ENCODE measurements at places on chromosomes 7 and 10. TPM values are rescaled to one million over a fixed set of nuclear protein-coding genes. Genes with fewer than 3 reads are reported as not detected.

DNA sequence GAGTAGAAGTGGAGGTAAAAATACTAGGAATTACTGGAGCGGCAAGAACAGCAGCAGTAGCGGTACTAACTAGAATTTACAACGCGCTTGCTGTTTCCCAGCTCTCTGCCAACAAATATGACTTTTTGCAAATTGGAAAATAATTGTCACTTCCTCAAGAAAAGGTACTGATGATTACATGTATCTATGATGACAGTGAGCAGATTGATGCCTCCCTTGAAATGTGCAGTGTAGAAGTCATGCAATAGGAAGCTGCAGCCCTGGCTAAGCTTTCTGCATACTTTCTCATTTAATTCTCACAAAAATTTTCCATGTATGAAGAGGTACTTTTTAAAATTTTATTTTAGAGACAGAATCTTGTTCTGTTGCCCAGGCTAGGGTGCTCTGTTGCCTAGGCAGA lies 49.9 kb downstream of the ANK3 start:
- no peaks in the 10 kb centered on the region for H3K36me3 ChIP-seq
- H3K27me3 ChIP-seq, result no peaks in the 10 kb centered on the region
- no peak for DNase-seq
- no peak overlapping the region for H3K4me3 ChIP-seq
- no peak overlapping the region for H3K27ac ChIP-seq

DNA sequence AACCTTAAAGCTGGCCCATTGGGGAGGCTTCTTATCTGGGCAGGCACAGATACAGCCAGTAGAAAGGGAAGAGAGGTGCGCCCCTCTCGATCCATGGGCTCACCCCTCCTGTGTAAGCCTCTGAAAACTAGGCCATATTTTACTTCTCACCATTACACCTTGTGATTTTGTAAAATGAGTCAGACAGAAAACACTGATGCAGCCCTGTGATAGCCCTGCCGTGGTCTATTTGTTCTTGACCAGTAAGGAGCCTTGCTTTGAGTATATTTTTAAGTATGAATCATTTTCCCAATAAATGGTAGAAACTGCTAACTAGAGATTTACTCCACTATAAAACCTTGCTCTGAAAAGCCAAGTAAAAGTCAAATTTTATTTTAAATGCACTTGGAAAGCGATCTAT lies 329.8 kb upstream of the MBL2 start:
- H3K27ac ChIP-seq, result no peak overlapping the region
- no peaks in the 10 kb centered on the region for H3K4me1 ChIP-seq
- H3K27me3 ChIP-seq, result no peaks in the 10 kb centered on the region
- H3K36me3 ChIP-seq, result no peaks in the 10 kb centered on the region
- no peak for DNase-seq

- no peak overlapping the region for H3K27ac ChIP-seq
- H3K27me3 ChIP-seq, result peaks cover 32% of the 10 kb centered on the region
- no peaks in the 10 kb centered on the region for H3K4me1 ChIP-seq
- no peak overlapping the region for H3K4me3 ChIP-seq
Measured at GRCh38 chr10:3206511-3207157, 34.1 kb upstream of the PITRM1 start.

DNA sequence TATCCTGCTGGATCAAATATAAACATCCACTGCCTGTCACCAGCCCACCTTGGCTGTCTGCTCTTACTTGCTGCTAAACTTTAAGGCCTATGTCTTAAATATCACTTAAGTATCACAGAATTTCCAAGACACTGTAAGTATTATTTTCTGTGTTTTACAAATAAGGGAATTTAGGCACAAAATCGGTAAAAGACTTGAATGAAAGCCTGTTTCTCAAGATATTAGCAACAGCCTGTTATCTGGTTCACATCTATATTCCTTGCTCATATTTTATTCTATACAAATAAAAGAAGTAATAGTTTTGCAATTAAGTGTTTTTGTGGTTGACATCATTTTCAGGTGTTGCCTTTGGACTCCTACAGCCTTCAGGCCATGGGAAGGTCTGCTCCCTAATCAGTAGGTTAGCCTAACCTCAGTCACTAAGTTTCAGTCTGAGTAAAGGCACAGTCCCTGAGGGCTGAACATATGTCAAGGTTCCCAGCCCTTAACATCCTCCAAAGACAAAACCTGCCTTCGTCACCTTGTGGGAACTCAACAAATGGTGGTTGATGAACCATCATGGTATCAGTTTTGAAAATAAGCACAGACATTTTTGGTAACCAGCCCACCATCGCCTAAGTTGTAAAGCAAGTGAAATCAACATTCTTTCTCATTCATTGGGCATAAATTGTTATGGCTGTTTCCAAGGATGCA lies 127.1 kb downstream of the CREB5 start:
- H3K36me3 ChIP-seq, result no peaks in the 10 kb centered on the region
- peaks cover 4% of the 10 kb centered on the region for H3K4me1 ChIP-seq
- no peak overlapping the region for H3K27ac ChIP-seq
- no peaks in the 10 kb centered on the region for H3K27me3 ChIP-seq
- DNase-seq, result no peak
- H3K4me3 ChIP-seq, result no peak overlapping the region

DNA sequence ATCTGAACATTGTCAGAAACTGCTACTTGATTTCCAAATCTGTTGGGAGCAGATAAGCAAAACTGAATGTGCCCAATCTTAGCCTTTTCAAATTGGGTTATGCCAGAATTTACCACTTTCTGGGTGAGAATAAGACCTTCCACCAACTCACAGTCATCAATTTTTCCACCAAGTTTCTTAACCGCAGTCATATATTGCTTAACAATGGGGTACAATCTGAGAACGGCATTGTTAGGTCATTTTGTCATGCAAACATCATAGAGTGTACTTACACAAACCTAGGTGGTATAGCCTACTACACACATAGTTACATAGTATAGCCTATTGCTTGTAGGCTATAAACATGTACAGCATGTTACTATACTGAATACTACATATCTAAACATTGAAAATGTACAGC lies 16.0 kb downstream of the MRPS33 start:
- no peaks in the 10 kb centered on the region for H3K27me3 ChIP-seq
- DNase-seq, result no peak
- no peak overlapping the region for H3K4me3 ChIP-seq
- no peaks in the 10 kb centered on the region for H3K36me3 ChIP-seq

DNA sequence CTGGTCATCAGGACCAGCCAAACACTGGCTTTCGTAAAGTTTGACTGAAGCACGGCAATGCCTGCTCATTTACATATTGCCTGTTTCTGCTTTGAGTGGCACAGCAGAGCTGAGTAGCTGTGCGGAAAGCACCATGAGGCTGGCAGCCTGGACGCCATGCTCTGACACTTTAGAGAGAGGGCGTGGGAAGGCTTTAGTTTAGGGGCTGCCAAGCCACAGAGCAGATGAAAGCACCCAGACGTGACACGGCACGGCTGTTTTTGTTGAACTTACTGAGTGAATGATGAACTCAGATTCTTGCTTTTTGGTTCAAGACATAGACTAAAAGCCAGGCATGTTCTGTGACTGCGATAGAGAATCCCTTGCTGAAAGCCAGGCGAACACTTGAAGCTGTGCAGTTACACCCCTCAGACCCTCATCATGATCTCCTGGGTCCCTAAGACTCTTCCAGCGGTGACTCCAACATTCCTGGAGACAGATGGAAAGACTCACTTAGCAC lies 182.1 kb downstream of the ZMYND11 start:
- H3K27ac ChIP-seq, result no peak overlapping the region
- DNase-seq, result no peak
- no peak overlapping the region for H3K4me3 ChIP-seq
- H3K27me3 ChIP-seq, result no peaks in the 10 kb centered on the region
- peaks cover 7% of the 10 kb centered on the region for H3K36me3 ChIP-seq
- no peaks in the 10 kb centered on the region for H3K4me1 ChIP-seq

GRCh38 chr7:106535234-106535932 lies 125.6 kb downstream of the CCDC71L start:
- H3K27ac ChIP-seq, result no peak overlapping the region
- no peaks in the 10 kb centered on the region for H3K27me3 ChIP-seq
- no peak for DNase-seq
- H3K4me3 ChIP-seq, result no peak overlapping the region
- H3K4me1 ChIP-seq, result no peaks in the 10 kb centered on the region

DNA sequence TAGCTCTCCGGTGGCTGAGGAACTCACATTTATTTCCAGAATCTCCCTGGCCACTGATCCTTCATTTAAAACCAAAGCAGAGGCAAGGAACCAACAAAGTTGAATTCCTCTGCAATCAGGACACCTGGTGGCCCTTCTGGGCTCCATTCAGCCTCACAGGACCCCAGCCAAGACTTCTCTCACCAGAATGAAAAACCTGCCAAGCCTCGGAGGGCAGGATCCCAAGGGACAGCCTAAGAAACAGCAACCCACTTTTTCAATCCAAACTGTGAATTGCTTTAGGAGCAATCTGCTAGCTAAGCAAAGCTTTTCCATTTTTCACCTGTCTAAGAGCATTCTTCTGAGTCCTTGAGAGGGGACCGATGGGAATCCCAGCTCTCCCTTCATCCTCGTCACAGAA lies 34.6 kb downstream of the OAT start:
- no peak for DNase-seq
- H3K27ac ChIP-seq, result no peak overlapping the region
- H3K27me3 ChIP-seq, result peaks cover 22% of the 10 kb centered on the region
- no peaks in the 10 kb centered on the region for H3K4me1 ChIP-seq

- peaks cover 3% of the 10 kb centered on the region for H3K36me3 ChIP-seq
- no peak overlapping the region for H3K4me3 ChIP-seq
- peaks cover 14% of the 10 kb centered on the region for H3K27me3 ChIP-seq
- no peak overlapping the region for H3K27ac ChIP-seq
Measured at GRCh38 chr10:30738416-30738815, 108.9 kb upstream of the LYZL2 start.

DNA sequence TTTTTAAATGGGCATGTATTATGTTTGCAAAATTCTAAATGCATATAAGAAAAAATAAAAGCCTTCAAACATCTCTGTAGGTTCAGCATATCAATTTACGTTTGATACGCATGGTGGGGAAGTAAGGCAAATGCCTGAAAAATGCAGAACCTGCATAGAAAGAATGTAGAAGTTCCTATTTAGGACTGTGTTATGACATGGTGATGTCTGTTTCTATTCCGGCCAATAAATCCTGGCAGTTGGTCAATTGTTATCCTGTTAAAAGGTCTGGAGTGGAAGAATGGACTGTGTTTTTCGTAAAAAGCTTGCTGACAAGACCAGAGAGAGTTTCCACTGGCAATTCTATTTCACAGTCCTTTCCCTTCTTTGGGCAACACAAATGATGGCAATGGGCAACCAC lies 49.6 kb upstream of the CAV2 start:
- H3K4me3 ChIP-seq, result no peak overlapping the region
- H3K27me3 ChIP-seq, result no peaks in the 10 kb centered on the region
- H3K4me1 ChIP-seq, result peaks cover 32% of the 10 kb centered on the region
- H3K27ac ChIP-seq, result no peak overlapping the region
- no peaks in the 10 kb centered on the region for H3K36me3 ChIP-seq
- no peak for DNase-seq

GRCh38 chr7:2979201-2979631 lies 64.5 kb downstream of the CARD11 start:
- H3K4me1 ChIP-seq, result no peaks in the 10 kb centered on the region
- no peaks in the 10 kb centered on the region for H3K36me3 ChIP-seq
- no peaks in the 10 kb centered on the region for H3K27me3 ChIP-seq
- DNase-seq, result no peak

DNA sequence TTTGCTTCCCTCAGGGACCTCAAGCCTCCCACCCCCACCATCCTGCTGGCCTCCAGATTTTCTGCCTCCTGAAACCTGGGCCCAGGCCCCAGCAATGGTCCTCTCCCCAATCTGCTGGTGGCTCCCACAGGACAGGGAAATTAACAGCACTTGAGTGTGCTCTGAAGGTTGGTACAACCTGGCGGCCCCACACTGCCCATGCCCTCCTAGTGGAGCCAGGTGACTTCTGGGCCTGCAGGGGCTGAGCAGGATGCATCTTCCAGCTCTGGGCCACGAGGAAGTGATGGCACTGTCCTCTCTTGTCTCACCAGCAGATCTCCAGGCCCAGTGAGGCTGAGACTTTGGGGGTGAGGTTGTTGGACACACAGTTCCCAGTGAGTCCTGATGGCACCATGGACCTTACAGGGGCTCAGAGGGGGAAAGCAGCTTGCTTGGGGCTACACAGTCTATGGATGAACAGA lies 3.6 kb upstream of the ZMIZ1 start:
- H3K4me1 ChIP-seq, result peaks cover under 1% of the 10 kb centered on the region
- H3K27me3 ChIP-seq, result peaks cover 18% of the 10 kb centered on the region
- H3K36me3 ChIP-seq, result peaks cover 34% of the 10 kb centered on the region
- no peak overlapping the region for H3K27ac ChIP-seq
- no peak for DNase-seq

- no peak for DNase-seq
- H3K27ac ChIP-seq, result no peak overlapping the region
- H3K4me3 ChIP-seq, result no peak overlapping the region
- peaks cover 17% of the 10 kb centered on the region for H3K4me1 ChIP-seq
Measured at GRCh38 chr7:142384493-142384922, 126.7 kb upstream of the PRSS58 start.

DNA sequence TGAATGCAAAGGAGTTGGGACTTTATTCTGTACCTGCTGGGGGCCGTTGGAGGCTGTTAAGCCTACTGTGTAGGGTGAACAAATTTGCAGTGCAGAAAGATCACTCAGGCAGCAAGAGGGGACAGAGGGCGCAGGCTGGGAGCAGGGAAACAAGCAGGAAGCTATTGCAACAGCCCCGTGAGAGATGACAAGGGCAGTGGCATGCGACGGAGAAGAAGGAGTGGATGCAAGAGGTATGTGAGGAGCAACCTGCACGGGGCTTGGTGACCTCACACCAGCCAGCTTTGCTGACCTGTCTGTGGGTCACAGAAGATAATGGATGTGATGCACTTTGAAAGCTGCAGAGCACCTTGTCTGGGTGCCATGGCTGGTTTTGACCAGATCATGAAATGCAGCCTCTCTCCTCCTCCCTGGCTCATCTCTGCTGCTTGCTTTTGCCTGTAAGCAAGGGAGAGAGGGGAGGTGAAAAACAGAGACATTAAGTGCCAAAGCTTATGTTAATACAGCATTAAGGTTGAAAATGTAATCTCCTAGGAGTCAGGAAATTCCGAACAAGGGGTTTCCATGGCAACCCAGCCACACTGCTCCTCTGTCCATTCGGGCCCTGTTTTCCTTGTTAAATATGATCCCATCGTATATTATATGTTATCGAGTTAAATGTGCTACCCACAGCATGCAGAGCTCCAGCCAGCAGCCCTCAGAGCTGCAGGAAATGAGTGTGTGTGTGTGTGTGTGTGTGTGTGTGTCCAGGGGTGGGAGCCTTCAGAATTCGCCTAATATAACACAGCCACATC lies 314.3 kb upstream of the ZMIZ1 start:
- H3K4me1 ChIP-seq, result peaks cover 29% of the 10 kb centered on the region
- no peak overlapping the region for H3K4me3 ChIP-seq
- no peak overlapping the region for H3K27ac ChIP-seq
- H3K27me3 ChIP-seq, result peaks cover 9% of the 10 kb centered on the region

GAD2 gene
- total RNA-seq, result not detected

SLC29A3 gene
- total RNA-seq, result 5.9 TPM

TRDMT1 gene
- 7.9 TPM for total RNA-seq

CALML5 gene
- total RNA-seq, result not detected

TMEM26 gene
- total RNA-seq, result not detected

HMX2 gene
- not detected for total RNA-seq

PTF1A gene
- total RNA-seq, result not detected

GLI3 gene
- not detected for total RNA-seq
